ENCODE measurements at places on chromosomes 2 and 18. TPM values are rescaled to one million over a fixed set of nuclear protein-coding genes. Genes with fewer than 3 reads are reported as not detected.

GRCh38 chr2:210671065-210671464 is 114.7 kb downstream of the CPS1 start:
- H3K27me3 ChIP-seq, result no peaks in the 10 kb centered on the region
- H3K4me1 ChIP-seq, result no peaks in the 10 kb centered on the region
- no peak overlapping the region for H3K27ac ChIP-seq
- no peak for DNase-seq
- no peaks in the 10 kb centered on the region for H3K36me3 ChIP-seq

DNA sequence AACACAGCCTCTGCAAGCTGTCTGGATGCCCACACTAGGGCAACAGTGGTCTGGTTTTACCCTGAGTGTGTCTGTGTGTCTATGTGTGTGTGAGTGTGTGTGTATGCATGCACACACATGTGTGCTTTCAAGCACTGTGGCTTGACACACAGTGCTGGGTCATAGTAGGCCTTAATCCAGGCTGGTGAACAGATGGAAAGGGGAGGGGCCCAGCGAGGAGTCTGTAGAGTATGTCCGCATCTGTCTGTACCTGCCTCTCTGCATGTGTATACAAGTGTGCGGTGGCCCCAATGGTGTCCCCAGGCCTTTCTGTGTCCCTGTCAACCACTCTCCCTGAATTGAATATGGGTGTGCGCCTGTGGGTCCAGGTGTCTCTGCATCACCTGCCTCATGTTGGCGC is 9.3 kb upstream of the KCNIP3 start:
- no peaks in the 10 kb centered on the region for H3K36me3 ChIP-seq
- no peak overlapping the region for H3K27ac ChIP-seq
- no peak overlapping the region for H3K4me3 ChIP-seq
- DNase-seq, result no peak
- H3K4me1 ChIP-seq, result no peaks in the 10 kb centered on the region

Gene CCNYL1
- 7.2 TPM for total RNA-seq

Gene GPR35
- 9.0 TPM for total RNA-seq

Gene DPYSL5
- not detected for total RNA-seq
